Mesenteric fat pad (tissue), 1 donor: ENCODE measurements at places on chromosomes 6 and 20. TPM values are rescaled to one million over a fixed set of nuclear protein-coding genes. Genes with fewer than 3 reads are reported as not detected.

Gene CRNKL1
- total RNA-seq = 13.7 TPM

Gene VEGFA
- total RNA-seq = 498 TPM

Gene BMP6
- 12.7 TPM for total RNA-seq

Gene THBS2
- total RNA-seq = 270 TPM

Gene DACT2
- 0.48 TPM for total RNA-seq

Gene IFNGR1
- 148 TPM for total RNA-seq

DNA sequence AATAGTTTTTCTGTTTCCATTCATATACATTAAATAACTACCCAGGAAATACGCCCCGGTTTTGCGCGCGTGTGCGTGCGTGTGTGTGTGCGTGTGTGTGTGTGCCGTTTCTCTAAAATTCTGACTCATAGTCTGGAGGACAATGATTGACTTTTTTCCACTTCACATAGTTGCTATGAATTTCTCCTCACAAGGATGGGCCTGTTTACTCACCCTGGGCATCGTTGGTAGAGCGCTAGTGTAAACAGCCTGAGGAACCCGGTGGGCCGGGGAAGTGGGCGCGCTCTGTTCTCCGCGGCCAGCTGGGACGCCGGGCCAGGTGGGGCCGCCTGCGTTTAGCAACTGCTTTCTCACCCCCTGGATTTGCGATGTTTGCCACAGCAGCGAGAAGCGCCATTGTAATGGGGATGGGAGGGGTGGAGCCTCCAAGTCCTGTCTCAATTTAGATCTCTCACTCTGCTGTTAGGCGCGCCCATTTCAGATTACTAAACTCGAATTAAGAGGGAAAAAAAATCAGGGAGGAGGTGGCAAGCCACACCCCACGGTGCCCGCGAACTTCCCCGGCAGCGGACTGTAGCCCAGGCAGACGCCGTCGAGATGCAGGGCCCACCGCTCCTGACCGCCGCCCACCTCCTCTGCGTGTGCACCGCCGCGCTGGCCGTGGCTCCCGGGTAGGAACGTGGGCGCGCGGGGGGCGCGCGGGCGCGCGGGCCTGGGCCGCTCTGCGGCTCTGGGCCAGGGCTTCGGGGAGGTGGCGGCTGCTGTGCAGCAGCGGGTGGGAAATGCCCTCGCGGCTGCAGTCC lies at the start of gene CD109:
Gene CD109, plus strand, starts transcription at position 585 of the 803 bp plus-strand sequence. Its CDS starts 13 bp downstream, at position 598.
- no peak for DNase-seq

- no peak for DNase-seq
Measured at GRCh38 chr20:51584116-51584515, 41.6 kb upstream of the NFATC2 start.

DNA sequence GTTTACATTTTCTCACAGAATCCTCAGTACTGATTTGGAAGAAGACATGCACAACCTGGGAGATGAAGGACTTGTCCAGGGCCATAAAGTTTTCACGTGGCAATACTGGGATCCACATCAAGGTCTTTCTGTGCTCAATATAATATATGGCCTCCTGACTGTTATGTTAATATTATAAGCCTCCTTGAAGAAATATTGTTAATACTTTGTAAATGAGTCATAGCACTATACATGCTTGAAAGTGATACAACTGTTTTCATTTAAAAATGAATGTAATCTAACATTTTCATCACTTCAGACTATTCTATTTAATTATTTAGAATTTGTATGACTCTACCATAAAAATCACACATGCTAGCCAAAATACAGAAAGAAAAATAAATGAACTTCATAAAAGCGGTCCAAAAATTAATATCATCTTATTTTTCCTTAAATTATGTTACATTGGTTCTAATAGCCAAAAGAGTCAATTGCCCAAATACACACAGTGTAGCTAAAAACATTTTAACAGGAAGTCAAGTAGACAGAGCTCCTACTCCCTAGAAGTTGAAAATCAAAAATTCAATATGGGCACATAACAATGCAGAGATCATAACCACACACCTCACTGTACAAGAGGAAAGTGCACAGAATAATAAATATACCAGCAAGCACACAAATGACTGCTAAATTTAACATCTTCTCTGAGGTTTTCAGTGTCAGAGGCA lies 188.0 kb upstream of the HDDC2 start:
- DNase-seq = no peak

GRCh38 chr20:37154684-37155298 lies 24.3 kb upstream of the RPN2 start:
- no peak for DNase-seq

DNA sequence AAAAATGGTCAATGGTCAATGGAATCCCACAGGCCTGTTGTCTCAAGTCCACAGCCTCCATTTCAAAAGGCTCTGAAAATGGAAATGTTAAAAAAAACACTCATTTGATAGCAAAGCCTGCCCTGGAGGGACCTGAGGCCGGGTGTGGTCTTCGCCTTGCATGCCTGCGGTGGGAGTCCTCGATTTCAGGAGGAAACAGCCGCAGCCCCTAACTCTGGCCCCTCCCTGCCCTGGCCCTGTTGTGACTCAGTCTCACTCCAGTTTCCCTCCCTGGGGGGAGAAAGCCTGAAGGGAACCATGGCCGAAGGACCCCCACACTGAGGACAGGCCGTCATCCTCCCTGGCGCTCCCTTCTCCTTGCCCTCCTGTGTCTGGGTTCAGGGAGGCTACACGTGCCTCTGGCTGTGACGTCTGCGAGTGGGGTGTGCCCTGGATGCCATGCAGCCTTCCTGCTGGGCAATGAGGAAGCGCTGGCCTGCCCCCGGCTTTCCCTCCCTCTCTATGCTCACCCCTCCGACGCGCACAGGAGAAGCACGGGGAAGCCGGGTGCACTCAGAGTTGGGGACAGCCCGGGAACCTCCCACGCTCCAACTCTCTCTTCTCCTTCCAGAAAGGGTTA lies 9.2 kb downstream of the BHLHE23 start:
- DNase-seq = no peak

GRCh38 chr20:54063992-54064676 lies 6.3 kb downstream of the BCAS1 start:
- no peak for DNase-seq

DNA sequence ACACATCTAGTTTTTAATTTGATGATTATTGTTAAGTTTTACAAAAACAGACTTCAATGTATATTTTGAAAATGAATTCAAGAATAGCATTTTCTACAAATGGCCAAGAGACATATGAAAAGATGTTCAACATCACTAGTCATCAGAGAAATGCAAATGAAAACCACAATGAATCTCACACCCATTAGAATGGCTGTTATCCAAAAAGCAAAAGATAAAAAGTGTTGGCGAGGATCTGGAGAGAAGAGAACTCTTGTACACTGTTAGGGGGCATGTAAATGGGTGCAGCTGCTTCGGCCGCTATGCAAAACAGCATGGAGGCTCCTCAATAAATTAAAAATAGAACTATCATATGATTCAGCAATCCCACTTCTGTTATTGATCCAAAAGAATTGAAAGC lies 185.8 kb upstream of the CCN2 start:
- DNase-seq = no peak

DNA sequence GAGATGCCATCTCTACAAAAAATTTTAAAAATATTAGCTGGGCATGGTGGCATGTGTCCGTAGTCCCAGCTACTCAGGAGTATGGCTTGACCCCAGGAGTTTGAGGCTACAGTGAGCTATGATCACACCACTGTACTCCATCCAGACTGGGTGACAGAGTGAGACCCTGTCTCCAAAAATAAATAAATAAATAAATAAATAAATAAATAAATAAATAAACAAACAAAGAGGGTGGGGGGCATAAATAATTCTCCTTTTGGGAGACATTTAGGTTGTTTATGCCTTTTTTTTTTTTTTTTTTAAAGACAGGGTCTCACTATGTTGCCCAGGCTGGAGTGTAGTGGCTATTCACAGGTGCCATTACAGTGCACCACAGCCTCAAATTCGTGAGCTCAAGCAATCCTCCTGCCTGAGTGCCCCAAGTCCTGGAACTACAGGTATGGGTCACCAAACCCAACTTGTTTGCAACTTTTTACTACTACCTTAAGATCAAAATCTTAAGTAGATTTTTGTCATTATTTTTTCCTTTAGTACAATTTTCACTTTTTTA lies 29.5 kb downstream of the FASTKD5 start:
- DNase-seq = no peak

DNA sequence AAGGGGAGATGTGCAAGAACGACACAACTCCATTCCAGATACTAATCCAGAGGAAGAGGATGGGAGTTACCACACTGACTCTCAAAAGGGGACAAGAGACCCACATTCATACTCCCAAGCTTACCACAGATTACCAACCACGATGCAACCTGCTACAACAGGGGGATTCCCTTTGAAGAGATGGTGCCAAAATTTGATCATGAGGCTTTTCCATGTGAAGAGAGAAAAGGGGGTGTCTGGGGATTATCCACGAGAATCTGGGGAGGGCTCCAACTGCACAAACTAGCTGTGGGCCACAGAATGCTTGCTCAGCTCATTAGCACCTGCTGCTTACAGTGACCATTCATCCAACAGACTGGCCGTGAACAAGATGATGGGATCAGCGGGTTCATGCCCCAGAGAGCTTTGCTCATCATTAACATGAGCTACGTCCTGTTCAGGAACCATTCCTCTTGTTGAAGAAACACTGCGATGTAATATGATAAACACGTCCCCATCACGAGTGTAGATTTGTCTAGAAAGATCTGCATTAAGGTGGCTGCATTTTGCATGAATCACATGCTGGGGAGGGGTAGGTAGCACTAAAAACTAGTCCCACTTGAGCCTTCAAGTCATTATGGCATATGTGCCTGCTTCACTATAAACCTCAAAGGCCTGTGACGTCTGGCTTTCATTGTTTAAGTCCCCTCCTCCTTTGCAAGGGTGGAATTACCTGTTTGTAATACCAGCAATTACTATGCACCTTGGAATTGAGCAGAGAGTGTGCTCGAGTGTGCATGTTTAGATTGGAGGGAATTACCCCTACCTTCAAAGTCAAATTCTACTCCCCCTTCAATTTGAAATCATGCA lies 4.0 kb downstream of the PLAGL2 start:
- no peak for DNase-seq

DNA sequence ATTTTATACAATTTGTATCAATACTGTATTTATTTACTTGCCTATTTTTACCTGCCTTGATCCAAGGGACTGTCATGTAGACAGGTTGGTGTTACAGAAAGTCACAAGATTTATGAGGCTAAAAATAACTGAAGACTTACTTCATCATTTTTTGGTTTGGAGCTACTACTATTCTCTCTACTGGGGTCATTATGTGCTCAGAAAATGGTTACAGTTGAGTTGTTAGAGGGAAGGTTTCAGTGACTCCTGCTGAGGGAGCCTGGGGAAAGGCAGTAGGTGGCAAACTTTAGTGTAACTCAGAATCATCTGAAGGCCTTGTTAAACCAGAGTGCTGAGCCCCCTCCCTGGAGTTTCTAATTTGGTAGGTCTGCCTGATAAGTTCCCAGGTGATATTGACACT lies 118.8 kb downstream of the TINAG start:
- no peak for DNase-seq

DNA sequence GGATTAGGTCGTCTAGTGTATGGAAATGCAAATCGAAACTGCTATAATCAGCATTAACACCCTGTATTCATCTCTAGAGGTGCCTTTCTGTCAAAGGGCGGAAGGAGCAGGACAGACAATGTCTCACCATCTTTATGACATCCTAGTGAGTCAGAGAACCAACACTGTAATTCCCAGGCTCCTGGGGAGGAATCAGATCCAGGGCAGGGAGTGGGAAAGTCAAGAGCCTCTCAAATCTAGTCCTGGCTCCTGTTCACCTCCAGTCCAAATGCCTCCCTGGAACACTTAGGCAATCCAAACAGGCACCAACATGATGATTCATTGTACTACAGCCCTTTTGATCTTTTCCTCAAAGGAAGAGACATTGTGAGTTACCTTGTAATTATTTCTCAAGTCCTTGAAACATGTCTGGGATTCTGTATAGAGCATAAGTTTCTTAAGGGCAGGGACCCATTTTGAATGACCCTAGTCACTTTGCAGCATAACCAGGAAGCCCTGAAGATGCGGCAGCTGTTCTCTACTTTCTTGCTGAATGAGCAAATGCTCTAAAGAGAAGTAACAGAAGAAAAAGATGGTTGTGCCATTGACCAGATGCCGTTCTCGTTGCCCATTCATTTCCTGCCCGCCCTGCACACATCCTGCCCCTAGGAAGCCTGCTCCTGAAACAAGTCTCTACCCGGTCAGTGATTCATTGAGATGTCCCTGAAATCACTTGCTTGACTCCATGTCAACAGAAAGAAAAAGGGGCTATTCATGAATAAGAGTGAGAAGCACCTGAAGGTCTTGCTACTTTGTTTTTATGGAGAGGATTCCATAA lies 112.8 kb upstream of the JARID2 start:
- no peak for DNase-seq

DNA sequence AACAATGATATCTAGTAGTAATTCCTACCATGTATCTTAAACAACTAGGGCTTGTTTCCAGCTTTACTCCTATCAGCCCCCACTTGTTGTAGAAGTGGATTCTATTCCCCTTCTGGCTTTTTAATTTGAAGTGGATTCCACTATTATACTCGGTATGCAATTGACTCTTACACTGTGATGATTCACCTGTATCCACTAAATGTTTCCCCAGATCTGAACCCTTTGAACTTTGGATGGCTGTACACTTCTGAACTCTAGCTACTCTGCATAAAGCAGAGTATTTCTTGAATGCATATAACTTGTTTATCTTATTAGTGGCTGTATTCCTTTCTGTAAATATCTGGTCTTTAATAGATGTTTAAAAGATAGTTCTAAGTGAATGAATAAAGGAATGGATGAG lies 538.4 kb upstream of the NRSN1 start:
- no peak for DNase-seq

DNA sequence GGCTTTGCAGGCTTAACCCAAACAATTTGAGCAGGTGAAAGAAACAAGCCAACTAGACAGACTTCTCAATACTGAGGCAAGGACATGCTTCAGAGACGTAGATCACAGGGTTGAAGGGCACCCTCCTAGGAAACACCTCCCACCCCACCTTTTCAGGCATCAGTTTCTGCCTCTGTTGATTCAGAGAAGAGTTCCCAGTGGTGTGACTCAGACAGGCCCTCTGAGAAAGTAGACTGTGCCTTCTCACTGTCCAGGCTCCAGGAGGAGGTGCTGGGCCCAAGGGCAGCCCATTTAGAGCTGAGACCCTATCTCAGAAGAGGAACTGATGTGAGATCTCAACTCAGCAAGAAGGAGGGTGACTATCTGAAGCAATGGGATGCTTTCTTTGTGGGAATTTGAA lies 108.1 kb downstream of the FAM50B start:
- DNase-seq = no peak
